IMR-90 (cell line): ENCODE measurements at places on chromosomes 12 and 14. TPM values are rescaled to one million over a fixed set of nuclear protein-coding genes. Genes with fewer than 3 reads are reported as not detected.

GRCh38 chr14:83992857-83993256, 1537.1 kb upstream of the FLRT2 start:
- H3K4me3 ChIP-seq: no peak overlapping the region
- H3K27ac ChIP-seq: peak overlapping the region; percentile 81; the same call in 1 of the 2 replicates
- DNase-seq: peak; percentile 85

DNA sequence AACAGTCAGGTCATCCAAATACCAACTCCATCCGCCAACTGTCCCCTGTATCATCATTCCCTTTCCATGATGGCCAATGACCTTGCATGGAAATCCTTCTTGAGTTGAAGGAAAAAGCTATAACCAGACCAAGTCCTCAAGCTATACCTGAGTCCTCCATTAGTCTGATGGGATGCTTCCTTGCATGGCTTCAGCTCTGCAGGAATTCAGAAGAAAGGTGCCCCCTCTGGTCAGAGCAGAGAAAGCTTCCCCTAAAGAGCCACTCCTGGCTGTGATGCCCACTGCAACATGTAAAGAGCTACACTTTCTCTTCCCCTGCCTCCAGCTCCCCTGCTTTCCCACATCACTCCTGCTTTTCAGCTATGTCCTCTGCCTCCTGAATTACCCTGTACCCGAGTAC, 43.1 kb upstream of the FKBP4 start:
- no peak for DNase-seq
- H3K27me3 ChIP-seq: peaks cover 17% of the 10 kb centered on the region
- H3K27ac ChIP-seq: no peak overlapping the region
- no peaks in the 10 kb centered on the region for H3K4me1 ChIP-seq

AICDA gene
- total RNA-seq: not detected in 2 replicates

KLRC3 gene
- total RNA-seq: not detected in 2 replicates

- no peak for DNase-seq
- H3K4me1 ChIP-seq: no peaks in the 10 kb centered on the region
- peaks cover 50% of the 10 kb centered on the region for H3K27me3 ChIP-seq
- no peak overlapping the region for H3K4me3 ChIP-seq
- no peaks in the 10 kb centered on the region for H3K36me3 ChIP-seq
- H3K27ac ChIP-seq: no peak overlapping the region
Observed at GRCh38 chr12:52404951-52405350, 1.2 kb downstream of the KRT82 start.
